ENCODE measurements at places on chromosomes 1 and 21.

- no peaks in the 10 kb centered on the region for H3K4me1 ChIP-seq
- H3K27ac ChIP-seq = no peak overlapping the region
- H3K27me3 ChIP-seq = no peaks in the 10 kb centered on the region
- no peaks in the 10 kb centered on the region for H3K36me3 ChIP-seq
Observed at GRCh38 chr1:51264451-51264850, 28.4 kb downstream of the RNF11 start.

- no peak overlapping the region for H3K4me3 ChIP-seq
- no peaks in the 10 kb centered on the region for H3K36me3 ChIP-seq
- no peaks in the 10 kb centered on the region for H3K27me3 ChIP-seq
- no peak for DNase-seq
- H3K27ac ChIP-seq = no peak overlapping the region
- no peaks in the 10 kb centered on the region for H3K4me1 ChIP-seq
Observed at GRCh38 chr21:16983420-16983819, 529.4 kb upstream of the CXADR start.

GRCh38 chr1:198687429-198687828 lies 48.6 kb downstream of the PTPRC start:
- no peak for DNase-seq
- no peak overlapping the region for H3K27ac ChIP-seq

GRCh38 chr1:225712391-225712790 lies 59.5 kb upstream of the ENAH start:
- no peaks in the 10 kb centered on the region for H3K36me3 ChIP-seq
- no peaks in the 10 kb centered on the region for H3K27me3 ChIP-seq
- H3K4me3 ChIP-seq = no peak overlapping the region
- DNase-seq = no peak
- H3K27ac ChIP-seq = no peak overlapping the region
